ENCODE measurements at places on chromosomes 16 and 17.

- DNase-seq: no peak
Observed at GRCh38 chr17:49204516-49204915, 5.9 kb downstream of the GNGT2 start.

DNA sequence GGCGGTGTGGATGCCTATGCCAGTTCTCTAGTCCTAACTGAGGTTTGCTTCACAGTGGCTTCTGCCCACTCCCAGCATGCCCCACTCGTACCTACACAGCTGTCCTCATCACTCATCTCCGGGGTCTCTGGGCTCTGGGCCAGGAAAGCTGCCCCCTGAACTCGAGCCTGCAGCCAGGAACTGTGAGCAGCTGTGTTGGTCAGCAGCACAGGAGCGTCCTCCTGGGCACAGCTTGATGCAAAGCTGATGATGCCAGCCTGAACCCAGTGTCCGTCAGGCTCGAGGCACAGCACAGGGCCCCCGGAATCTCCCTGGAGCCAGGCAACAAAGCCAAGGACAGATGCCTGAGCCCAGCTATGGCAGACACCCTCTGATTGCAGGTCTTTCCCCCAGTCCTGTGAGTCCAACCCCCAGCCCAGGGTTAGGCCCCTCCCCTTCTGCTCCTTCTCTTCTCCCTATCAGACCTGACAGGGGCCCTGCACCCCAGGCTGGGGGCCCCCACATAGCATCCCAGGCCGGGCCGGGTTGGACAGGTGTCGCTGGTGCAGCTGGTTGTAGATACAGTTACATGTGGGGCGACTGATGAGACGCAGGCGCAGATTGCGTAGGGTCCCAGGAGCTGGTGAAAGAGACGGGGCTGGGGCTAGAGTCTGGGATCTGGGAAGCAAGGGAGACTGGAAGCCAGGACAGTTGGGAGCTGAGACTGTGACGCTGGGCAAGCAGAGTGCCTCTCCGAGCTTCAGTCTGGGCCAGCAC is 2.7 kb downstream of the PRSS53 start:
- DNase-seq: no peak

DNA sequence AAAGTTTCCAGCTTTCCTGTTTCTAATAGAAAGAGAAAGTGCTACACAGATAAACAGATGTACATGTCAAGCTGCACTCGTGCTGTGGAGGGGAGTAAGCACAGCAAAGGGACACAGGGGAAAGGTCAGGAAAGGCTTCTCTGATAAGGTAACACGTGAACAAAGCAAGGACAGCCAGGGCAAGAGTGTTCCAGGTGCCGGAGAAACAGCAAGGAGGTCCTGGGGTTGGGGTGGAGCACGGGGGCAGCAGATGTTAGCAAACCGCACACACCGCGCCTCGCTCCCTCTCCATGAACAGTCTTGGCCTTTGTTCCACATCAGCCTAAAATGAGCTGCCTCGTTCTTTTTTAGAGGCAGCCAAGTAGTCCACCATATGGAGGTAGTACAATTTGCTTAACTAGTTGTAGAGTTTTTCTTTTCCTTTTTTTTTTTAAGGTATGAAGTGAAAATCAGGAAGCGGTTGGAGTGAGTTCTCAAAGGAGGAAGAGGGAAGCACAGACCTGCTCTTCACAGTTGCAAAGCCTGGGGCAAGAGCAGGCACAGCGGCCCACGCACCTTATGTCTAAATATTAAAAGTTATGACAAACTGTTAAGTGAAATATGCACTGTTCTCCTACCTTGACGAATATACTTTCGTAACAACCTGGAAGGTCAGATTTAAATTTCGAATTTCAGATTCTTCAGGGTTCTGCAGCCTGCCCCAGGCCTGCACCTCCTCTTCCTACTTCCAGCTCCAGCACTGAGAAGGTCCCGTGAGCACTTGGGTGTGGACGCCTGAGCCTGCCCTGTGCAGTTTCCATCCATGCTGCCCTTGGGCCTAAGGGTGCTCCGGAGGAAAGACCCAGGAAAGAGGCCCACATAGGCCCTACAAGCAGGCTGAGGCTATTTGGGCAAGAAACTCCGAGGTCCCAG is 41.5 kb upstream of the RPH3AL start:
- DNase-seq: no peak

GRCh38 chr16:86455116-86455515 is 55.2 kb upstream of the FOXF1 start:
- no peak for DNase-seq

- DNase-seq: no peak
Observed at GRCh38 chr16:74309789-74310781, 13.5 kb downstream of the PSMD7 start.

- DNase-seq: no peak
Observed at GRCh38 chr17:72898725-72899124, 193.8 kb downstream of the SLC39A11 start.

GRCh38 chr17:74297941-74298340 is 23.9 kb downstream of the DNAI2 start:
- peak; percentile 39 for DNase-seq

DNA sequence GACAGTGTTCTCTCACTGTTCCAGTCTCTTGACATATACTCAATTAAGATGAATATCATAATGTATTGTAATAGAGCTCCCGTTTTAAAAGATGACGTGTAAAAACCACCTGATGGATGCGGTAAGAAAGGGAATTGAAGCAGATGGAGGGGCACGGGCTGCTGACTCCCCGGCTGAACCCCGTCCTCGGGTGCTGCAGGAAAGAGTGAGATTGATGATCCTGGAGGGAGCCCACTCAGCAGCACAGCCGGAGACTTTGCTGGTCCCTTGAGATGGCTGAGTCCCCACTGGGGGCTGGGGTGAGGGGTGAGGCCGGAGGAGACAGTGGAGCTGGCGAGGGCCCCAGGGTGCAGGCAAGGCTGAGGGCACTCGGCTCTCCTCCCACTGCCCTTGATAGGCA is 217.4 kb downstream of the RPTOR start:
- DNase-seq: no peak

DNA sequence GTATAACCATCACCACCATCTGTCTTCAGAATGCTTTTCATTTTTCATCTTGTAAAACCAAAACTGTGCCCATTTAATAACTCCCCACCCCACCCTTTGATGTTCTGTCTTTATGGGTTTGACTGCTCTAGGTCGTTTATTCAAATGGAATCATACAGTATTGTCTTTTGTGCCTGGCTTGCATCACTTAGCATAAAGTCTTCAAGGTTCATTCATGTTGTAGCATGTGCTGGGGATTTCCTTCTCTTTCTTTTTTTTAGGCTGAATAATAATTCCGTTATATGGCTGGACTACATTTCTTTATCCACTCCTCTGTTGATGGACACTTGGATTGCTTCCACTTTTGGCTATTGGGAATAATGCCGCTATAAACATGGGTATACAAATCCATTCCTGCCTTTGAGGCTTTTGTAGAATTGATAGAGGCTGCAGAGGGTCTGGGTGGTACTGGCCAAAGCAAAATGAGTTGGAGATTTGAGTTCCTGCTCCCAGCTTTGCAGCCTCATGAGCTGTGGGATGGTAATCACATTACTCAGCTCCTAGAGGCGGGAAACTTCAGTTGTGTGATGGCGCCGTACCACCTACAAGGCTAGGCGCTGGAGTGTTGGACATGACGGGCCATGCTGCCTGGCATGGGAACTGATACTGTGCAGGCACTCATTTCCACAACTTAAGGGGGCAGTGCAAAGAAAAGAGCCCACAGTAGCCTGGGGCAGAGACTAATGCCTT is 64.8 kb downstream of the CLEC16A start:
- no peak for DNase-seq

DNA sequence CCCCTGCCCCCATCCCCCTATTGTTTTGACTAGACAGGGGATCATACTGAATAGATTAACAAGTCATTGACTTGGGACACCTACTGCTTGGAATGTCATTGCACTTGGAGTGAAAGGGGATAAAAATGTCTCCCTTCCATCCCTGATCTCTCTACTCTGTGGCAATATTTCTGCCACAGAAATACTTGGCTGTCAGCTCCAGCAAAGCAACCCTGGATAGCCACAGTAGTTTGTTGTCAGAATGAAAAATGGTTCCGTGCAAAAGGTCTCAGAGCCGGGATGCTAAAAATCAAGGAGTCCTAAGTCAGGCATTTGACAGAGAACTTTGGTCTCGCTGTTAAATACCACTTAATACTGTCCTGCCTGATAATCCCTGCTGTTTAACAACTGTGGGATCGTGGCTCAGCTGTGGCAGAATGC is 722.0 kb upstream of the SOX9 start:
- DNase-seq: no peak

DNA sequence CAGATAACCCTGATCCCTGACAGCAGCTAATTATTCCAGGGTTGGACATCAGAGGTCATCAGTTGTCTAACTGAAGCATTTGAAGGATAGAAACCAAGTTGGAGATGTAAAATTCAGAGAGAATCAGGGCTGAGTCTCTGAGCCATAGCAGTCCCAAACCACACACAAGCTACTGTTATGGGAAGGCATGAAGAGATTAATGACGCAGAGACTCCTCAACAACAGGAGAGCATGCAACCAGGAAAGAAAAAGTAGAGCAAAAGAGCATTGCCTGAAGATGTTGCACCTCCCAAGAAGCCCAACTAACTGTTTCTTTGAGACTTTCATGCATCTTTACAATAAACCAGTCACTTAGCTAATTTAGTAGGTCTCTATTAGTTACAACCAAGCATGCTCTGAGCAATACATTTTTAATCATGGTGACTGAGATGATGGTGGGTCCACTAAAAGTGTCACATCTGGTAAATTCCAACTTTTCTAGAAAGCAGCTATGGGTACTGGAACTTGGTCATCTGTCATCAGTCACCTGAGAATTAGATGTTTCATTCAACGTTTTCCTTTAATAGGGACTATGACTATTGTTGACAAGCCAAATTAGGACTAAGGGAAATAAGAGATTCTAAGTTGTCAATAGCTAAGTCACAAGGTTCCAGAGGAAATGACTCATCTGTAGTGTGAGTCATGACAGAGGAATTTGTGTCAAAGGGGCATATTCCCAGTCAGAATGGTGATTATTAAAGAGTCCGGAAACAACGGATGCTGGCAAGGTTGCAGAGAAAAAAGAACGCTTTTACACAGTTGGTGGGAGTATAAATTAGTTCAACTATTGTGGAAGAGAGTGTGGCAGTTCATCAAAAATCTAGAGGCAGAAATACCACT is 239.8 kb downstream of the CHD9NB start:
- DNase-seq: no peak

- no peak for DNase-seq
Observed at GRCh38 chr17:56880133-56880532, 33.7 kb downstream of the TRIM25 start.

DNA sequence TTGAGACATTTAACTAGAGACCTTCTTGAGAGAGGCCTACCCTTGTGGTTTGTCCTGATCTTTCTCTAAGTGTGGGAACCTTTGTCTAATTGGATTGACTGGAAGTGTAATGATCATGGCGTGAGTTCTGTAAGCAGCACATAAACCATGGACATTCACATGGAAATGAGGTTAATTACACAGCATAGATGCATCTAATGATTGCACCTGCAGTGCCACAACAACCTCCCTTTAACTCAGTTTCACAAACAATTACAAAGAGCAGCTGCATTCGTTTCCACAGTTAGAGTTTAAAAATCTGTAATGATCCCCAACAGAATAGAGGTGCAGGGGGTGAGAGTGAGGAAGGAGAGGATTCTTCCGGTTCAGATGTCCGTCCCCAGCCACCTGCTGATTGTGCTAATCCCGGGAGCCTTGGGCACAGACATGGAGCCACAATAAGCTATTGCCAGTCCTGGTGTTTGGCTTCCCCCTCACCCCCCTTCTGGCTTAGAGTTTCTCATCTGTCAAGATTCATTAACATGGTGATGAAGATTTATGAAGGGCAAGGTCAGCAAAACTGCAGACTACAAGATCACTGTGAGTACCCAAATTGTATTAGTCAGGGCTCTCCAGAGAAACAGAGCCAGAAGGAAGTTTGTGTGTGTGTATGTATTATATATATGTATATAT is 659.2 kb upstream of the SOX9 start:
- no peak for DNase-seq

GRCh38 chr16:21560462-21560861 is 38.9 kb upstream of the METTL9 start:
- DNase-seq: no peak

- peak; percentile 67 for DNase-seq
Observed at GRCh38 chr17:75601057-75601987, 13.7 kb downstream of the MYO15B start.

- peak; percentile 45 for DNase-seq
Observed at GRCh38 chr17:64306850-64307463, 43.9 kb upstream of the TEX2 start.

- peak; percentile 72 for DNase-seq
Observed at GRCh38 chr17:57243171-57243622, 13.1 kb upstream of the MSI2 start.

DNA sequence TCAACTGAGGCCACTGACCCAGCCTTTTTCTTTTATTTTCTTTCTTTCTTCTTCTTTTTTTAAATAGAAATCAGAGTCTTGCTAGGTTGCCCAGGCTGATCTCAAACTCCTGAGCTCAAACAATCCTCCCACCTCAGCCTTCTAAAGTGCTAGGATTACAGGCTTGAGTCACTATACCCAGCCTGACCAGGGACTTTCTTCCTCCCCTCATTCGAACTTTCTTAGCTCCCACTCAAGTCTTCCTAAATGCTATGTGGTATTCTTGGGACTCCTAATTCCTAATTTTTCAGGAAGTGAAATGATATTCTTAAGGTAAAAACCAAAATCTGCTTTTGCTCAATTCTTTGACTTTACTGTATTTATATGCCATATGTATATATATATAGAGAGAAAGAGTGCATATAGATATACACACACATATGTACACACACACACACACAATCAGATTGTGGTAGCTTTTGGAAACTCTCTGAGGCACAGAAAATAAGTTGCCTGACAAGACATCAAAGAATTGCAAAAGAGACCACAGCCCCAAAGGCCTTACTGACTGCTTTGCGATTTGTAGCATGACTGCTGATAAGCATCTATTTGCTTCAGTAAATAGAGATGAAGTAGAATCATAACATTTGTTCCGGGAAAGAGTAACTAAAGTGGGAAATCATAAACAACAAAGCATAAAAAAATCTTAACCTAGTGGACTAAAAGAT is 9.5 kb upstream of the AMZ2 start:
- no peak for DNase-seq

GRCh38 chr16:11848842-11849241 is 2.5 kb downstream of the RSL1D1 start:
- no peak for DNase-seq

DNA sequence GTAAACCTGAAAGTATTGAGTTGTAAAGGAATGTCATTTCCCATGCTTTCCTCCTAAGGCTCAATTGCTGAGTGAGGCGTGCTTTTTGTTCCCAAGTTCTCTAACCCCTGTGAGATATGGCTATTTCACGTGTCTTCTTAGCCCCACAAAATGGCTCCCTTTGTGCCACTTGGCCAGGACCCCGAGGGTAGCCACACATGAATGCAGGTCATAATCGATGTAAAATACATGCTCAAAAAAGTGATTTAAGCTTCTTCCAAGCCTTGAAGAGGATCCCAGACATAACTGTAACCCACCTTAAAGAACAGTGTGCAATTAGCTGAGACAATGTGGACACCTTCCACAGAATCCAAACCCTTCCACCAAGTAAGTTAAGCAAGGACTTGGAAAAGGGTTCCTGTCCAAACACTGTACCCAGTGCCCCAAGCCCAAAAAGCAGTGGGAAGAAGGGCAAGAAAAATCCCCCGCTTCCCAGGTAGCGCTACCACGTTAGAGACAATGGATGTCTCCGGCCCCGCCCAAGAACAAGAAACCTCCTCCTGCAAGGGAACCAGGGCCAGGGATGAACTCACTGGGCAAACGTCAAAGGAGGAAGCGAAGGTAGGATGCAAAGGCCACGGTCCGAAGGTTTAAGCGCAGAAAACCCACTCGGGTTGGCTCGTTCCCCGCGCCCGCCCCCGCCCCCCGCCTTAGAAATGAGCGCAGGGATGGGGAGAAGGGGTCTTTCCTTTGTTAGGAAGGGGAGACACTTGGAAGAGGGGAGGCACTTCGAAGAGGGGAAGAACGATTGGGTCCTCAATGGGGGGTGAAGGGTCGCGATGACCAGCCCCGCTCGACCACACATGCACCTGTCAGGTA is 1.2 kb downstream of the JPT1 start:
- DNase-seq: no peak
